ENCODE measurements at places on chromosomes 2 and 18.

GRCh38 chr2:160326786-160327185 lies 126.7 kb upstream of the ITGB6 start:
- no peak for DNase-seq

DNA sequence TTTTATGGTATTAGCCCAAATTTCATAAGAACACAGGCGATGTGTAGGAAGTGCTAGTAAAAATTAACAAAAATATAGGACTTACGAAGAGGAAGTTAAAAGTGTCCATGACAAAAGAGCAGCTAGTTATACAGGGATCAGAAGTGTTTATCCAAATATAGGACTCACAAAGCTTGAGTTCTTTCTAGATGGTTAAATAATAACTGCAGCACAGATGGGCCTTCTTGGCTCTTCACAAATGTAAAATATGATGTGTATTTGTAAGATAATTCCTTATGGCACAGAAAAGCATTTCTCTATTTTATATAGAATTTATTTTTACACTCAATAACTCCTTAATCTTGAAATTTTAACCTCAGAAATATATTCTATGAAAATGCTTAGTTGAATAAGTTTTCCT lies 100.9 kb upstream of the SPHKAP start:
- DNase-seq: no peak

- DNase-seq: no peak
Observed at GRCh38 chr2:12950957-12951656, 234.4 kb downstream of the TRIB2 start.

DNA sequence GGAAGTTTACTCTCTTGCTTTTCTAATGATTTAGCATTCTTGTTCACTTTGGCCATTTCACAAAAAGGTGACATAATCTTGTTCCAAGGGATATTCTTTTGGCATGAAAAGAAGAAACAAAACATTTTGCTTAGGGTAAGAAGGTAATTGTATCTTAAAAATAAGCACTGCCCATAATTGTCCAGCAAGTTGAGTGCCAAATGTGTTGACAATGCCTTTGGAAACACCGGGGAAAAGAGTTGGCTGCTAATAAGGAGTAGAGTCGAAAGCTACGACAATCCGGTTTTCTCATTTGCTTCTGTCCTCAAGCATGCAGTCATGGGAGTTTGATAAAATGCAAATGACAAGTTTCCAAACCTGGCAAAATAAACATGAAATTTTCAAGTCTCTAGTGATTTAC lies 27.3 kb downstream of the ITGAV start:
- DNase-seq: no peak

DNA sequence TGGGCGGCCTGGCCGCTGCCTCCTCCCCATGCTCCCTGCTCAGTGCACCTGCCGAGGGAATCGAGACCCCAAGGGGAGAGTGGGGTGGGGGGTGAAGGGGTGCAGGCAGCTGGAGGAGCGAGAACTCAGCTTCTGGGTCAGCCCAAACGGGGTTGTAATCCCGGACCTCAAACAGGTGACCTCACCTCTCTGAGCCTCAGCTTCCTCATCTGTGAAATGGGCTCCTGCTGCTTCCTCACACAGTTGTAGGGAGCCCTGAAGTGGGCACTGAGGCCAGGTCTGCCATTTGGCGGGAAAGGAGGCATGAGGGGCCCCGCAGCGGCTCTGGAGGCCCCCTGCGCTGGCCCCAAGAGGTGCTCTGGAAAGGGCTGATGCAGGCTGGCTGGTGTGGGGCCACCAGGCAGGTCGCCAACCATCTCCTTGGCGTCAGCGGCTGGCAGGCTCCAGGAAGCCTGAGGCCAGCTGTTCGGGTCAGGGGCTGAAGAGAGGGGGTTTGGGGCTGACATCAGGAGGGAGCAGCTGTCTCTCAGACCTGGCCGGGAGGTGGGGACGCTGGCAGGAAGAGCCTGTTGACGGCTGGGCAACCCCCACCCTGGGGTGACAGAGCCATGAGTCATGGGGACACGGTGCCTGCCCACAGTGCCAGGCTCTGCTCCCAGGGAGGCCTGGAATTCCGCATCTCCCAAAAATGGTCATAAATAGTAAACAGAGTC lies 4.9 kb downstream of the KLHL30 start:
- no peak for DNase-seq

DNA sequence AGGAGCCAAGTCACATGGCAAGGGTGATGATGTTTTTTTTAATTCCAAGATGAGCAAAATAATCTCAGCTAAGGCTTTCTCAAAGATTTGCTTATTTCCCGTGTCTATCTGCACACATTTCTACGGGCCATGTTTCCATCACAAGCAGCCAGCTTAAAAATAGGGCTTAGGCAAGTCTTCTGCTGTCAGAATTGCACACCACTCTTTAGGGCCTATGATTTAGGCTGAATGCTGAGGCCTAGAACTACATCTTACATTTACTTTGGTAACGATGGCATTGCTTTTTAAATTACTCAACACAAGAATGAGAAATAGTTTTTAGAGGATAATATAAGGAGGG lies 144.2 kb downstream of the RNF144A start:
- no peak for DNase-seq

GRCh38 chr2:44777537-44777936 lies 164.0 kb upstream of the SIX3 start:
- no peak for DNase-seq

- DNase-seq: no peak
Observed at GRCh38 chr18:79597831-79598632, 81.6 kb upstream of the CTDP1 start.

GRCh38 chr2:23243073-23243659 lies 141.8 kb upstream of the KLHL29 start:
- no peak for DNase-seq

GRCh38 chr2:63050334-63051041 lies at the start of gene OTX1:
Gene OTX1, plus strand, starts transcription at chr2:63050830. Its CDS starts 2,161 bp downstream, at chr2:63052991.
- no peak for DNase-seq

DNA sequence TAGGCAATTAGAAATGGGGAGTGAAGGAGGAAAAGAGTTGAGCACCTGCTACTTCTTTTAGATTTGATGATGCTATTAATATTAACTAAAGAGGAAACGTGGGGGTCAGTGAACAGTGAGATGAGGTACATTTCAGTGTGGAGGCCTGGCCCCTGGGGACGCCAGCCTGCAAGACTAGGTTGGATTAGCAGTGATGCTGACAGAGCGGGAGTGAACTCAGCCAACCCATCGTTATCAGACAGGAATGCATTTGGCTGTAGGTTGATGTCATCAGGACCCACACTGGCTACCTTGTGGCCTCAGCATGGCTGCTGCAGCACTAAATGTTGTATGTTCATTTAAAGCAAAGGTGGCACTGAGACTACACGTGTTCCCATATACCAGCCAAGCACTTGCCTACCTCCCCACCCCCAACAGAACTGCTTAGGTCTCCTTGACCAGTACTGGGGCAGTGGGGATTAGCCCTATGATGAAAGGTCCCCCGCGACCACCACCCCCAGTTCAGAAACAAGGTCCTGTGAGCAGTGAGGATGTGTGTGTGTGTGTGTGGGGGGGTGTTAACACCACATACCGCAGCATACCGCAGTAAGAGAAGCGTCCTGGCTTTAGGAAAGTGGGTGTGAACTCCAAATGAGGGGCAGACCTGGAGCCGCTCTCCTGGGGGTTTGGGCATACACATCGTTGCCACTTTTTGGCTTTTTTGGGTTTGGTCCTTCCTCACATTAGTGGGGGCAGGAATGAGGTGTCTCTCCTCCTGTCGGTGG lies 26.0 kb downstream of the DGKD start:
- DNase-seq: no peak

DNA sequence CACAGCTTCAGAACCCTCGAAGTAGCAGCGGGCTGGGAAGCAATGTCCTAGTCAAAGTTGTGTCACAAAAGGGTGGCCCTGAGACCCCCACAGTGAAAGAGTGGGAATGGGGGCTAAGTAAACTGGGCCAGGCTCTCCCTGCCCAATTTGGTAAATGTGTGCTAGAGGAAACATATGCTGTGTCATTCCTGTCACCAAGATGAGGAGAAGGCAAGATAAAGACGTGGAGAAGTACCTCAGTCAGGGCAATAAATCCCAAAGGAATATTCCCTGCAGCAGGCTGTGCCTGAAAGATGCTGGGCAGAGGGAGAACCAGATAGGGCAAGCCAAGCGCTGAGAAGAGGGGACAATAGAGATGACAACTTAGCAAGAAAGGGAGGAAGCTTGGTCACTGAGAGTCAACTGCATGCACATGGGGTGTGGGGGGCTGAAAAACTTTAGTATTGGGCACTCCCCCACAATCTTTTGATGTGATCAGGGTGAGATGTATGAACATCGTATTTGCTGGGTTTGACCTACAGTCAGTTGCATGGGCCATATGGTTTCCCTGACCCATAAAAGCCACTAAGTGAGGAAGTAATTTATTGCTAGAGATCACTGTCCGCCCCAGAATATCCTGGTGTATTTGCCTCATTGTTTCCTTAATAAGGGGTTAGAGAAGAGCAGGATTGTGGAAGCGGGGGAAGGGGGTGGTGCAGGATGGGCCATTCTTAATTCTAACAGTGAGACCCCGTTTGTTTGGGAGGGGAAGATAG lies 49.9 kb upstream of the CXCR4 start:
- no peak for DNase-seq

DNA sequence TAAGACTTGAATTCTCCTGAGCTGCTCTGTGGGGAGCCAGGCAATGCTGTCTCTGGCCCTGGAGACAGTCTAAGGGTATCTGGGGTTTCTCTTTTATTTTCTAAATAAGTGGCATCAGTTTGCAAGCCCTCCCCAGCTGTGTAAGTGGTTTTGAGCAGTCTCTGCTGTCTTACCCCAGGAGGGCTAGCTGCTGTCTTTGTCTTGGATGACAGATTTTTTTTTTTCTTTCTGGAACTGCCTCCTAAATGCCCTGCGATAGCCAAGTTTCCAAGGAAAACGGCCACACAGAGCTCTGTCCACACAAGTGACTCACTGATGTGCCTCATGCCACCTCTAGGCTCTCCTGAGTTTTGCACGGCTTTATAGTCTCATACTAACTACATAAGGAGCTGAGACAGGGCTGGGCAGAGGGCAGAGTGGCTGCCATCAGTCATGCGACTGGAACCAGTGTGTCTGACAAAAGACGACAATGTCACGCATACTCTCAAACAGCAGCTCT lies 37.2 kb upstream of the THOC1 start:
- DNase-seq: no peak

GRCh38 chr18:43882358-43883055 lies 605.2 kb upstream of the SYT4 start:
- DNase-seq: no peak

DNA sequence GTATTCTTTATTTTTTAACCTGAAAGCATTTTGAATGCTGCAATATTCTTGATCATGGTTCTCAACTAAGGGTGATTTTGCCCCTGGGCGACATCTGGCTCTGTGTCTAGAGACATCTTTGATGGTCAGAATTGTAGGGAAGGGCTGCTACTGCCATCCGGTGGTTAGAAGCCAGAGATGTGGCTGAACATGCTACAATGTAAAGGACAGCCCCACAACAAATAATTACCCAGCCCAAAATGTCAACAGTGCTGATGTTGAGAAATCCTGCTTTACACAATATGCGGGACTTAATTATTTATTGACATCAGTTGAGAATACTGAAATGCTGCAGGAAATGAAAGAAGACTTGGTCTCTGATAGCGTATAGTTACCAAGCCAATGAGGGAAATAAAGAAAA lies 37.5 kb upstream of the SERPINB2 start:
- no peak for DNase-seq

GRCh38 chr2:115327061-115327460 lies 884.6 kb downstream of the DPP10 start:
- no peak for DNase-seq

DNA sequence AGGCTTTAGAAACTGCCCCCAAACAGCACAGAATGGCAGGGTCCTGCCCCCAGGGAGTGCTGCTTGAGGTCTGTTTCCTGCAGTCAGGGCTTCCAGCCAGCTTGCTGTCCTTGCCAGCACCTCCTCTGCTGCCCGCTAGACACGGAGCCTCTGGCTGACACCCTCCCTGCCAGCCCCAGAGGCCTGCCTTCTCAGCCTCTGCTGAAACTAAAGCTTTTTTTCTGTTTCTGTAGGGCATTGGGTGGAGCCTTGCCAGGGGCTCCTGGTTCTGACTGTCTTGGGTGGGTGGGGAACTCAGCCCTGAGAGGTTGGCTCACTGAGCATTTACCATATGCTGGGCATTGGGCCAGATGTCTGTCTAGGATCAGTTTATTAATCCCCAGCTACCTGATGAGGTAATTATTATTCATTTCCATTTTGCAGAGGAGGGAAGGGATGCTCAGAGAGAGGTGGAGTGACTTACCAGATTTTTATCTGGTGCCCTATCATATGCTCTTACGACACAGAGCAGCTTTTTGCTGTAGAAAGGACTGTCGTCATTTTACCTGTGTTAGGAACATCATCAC lies 35.4 kb downstream of the INPP4A start:
- peak; percentile 67 for DNase-seq

- DNase-seq: no peak
Observed at GRCh38 chr2:164981217-164981990, 26.1 kb upstream of the SLC38A11 start.

DNA sequence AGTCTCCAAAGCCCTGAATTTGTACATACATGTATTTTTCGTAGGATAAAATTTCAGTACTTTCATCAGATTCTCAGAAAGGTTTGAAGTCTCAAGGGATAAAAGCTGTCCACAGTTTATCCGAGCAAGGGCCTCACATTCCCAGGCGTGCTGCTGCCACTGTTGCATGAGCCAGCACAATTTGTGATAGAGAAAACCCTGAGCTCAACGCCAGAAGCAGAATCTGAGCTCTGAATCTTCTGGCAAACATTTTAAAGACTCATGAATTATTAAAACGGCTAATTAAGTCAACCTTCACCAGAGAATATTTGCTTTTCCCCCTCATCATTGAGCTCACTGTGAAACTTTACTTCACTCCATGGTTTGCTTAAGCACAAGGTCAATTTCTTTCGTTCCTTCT lies 38.5 kb upstream of the STPG4 start:
- DNase-seq: no peak

DNA sequence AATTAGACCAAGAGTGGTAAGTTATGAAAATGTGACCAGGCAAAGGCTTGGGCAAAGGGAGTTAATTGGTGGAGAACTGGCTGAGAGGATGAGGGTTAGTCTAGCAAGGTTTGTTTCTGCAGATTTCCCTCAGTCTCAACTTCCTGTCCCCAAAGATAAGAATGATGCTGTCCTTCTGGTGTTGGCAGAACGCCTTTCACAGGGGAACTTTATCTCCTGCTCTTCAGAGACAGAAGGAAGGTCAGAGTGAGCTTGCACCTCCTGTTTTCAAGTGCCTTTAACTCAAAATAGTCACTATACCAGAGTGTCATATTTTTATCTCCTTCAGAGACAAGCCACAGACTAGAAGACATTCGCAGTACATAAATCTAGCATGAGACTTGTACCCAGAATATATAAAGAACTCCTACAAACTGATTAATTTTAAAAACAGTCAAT lies 95.7 kb downstream of the TEX51 start:
- DNase-seq: no peak

- DNase-seq: no peak
Observed at GRCh38 chr2:30866974-30867373, 59.7 kb upstream of the CAPN13 start.
